ENCODE measurements at places on chromosomes 4 and X. TPM values are rescaled to one million over a fixed set of nuclear protein-coding genes. Genes with fewer than 3 reads are reported as not detected.

The CBLL2 gene
- not detected for total RNA-seq

The MAGEA10 gene
- not detected for total RNA-seq

The FAM236A gene
- not detected for total RNA-seq

The ZFYVE28 gene
- total RNA-seq = 6.6 TPM

The CHRNA9 gene
- total RNA-seq = not detected

The GRIA3 gene
- not detected for total RNA-seq

The DMP1 gene
- not detected for total RNA-seq

The PAGE4 gene
- not detected for total RNA-seq

The ZNF827 gene
- total RNA-seq = 8.2 TPM

The HTRA3 gene
- 0.34 TPM for total RNA-seq

The PCDH18 gene
- total RNA-seq = under 0.01 TPM

The SOWAHB gene
- total RNA-seq = not detected

The PDK3 gene
- total RNA-seq = 15.8 TPM

The SMAD1 gene
- 20.7 TPM for total RNA-seq

The ARMCX1 gene
- total RNA-seq = 83.3 TPM

The SLC25A4 gene
- 22.2 TPM for total RNA-seq

The HTATSF1 gene
- total RNA-seq = 30.5 TPM

The FGF2 gene
- total RNA-seq = 3.3 TPM

The DMRTC1 gene
- not detected for total RNA-seq

The GDPD2 gene
- total RNA-seq = not detected
